ENCODE measurements at places on chromosomes 4 and X.

DNA sequence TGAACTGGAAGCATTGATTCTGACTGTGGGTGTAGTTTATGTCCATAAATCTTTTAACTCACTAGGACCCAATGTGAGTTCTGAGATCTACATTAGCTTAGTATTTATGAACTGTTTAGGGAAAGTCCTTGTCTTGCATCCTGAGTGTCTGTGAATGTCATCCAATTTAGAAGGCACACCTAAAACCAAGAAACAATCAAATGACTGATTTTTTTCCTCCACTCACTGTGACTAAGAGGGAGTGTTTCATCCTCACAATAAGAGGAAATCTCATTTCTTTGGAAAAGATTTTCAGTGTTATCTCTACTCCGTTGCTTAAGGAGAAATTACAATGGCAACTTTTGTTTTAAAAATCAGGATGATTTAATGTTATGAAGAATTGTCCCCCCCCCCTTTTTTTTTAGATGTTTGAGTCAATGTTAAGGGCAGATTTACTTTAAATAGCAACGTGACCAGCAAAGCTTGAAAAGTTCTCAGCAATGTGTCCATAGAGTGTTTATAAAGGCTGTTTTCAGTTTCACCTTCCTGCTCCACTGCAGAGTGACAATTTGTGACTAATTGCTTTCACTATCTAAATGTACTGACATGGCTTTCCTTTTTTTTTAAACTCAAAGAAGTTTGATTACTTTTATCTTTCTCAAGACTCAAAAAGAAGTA is 173.0 kb downstream of the SPCS3 start:
- no peak for DNase-seq

DNA sequence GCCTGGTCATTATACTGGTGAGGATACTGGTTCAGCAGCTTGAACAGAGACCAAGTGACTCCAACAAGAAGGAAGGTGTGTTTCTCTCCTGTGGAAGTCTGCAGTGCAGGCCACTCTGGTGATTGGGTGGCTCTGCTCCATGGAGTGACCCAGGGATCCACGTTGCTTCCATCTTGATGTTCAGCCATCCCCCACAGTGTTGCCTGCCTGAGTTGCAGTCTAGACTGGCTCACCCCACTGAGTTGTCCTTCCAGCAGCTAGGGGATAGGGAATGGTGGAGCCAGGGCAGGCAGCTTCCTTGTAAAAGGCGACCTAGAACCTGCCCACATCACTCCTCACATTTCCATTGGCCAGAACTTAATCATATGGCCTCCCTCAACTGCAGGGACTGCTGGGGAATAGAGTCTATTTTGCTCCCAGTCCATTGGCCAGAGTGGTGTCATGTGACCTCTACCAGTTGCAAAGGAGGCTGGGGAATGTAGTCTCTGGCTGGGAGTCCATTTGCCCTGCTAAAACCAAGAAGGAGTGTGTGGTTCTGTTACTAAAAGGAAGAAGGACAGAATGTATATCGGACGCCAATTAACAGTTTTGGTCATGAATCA is 8.0 kb downstream of the MAN2B2 start:
- DNase-seq = no peak

- no peak for DNase-seq
Observed at GRCh38 chr4:80173401-80173800, 23.9 kb upstream of the PRDM8 start.

GRCh38 chr4:119130365-119131065 is 5.1 kb upstream of the MYOZ2 start:
- DNase-seq = no peak

GRCh38 chr4:124015766-124016165 is 619.2 kb downstream of the SPRY1 start:
- no peak for DNase-seq

DNA sequence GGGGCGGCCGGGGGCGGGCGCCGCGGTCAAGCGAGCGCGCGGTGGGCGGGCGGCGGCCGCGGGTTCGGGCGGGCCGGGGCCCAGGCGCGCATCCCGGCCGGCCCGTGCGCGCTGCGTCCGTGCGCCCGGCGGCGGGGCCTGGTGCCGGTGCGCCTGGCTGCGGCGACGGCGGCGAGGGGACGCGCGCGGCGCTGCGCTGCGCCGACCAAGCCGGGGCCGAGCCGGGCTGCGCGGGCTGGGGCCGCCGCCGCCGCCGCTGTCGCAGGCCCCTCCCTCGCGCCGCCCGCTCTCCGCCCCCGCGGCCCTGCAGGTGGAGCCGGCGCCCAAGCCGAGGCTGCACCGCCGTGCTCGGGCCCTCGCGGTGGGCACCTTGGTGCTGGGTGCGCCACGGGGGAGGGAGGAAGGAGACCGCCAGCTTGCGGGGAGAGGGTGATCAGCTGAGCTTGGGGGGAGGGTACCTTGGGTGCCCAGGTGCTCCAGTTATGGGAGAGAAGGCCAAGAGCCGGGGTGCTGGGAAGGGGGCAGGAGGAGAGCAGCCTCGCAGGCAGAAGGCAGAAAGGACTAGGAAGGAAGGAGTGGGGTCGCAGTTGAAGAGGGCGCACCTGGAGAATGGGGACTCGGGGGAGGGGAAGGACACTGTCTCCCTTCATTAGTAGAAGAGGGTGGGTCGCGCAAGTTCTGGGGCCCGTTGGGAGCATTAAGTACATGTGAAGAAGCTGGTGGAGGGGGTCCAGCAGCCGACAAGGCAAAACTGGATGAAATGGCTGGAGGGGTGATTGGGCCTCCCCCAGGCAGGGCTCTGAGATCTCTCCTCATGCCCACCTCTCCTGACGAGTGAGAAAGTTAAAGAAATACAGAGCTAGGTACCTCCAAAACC is at the start of gene PPP2R2C:
Gene PPP2R2C (minus strand): TSS at position 228 of the 877 bp plus-strand sequence. CDS start 385 bp downstream, outside the sequence.
- DNase-seq = no peak

GRCh38 chr4:134756421-134756820 is 554.8 kb upstream of the PABPC4L start:
- no peak for DNase-seq

- no peak for DNase-seq
Observed at GRCh38 chrX:134883137-134883700, 107.6 kb upstream of the SMIM10 start.

DNA sequence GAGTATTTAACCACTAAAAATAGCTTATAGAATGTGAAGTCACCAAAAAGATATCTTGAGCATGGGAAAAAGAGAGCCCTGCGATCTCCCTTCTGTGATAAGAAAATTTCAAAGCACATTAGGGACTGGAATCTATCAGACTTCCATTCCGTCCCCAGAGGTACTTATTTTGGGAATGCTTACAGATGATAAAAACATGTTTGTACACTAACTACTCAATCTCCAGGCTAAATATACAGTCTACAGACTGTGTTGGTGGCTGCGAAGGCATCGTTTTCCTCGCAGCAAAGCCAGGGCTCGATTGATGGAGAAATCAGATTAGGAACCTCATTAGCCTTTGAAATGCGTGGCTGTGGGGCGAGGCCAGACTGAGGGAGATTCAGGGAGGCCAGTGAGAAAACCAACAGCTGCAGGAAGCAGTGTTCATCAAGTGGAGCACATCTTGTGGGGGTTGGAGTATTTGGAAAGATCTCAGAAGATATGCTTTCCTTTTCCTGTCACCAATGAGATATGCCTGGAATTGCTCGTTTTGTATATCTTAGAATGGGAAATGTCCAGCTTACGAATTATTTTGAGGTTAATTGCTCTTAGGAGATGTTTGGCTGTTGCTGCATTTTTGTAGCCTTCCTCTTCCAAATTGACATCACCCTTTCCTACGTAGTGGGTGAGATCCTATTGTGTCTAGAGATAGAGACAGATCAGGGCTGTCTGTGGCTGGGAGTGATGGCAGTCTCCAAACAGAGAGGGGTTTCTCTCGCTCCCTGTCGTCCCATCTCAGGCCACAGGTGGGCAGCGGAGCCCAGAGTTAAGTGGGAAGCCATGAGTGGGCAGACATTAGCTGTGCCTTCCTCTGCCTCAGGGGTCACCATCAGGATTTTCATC is 224.9 kb upstream of the FAT1 start:
- DNase-seq = no peak

DNA sequence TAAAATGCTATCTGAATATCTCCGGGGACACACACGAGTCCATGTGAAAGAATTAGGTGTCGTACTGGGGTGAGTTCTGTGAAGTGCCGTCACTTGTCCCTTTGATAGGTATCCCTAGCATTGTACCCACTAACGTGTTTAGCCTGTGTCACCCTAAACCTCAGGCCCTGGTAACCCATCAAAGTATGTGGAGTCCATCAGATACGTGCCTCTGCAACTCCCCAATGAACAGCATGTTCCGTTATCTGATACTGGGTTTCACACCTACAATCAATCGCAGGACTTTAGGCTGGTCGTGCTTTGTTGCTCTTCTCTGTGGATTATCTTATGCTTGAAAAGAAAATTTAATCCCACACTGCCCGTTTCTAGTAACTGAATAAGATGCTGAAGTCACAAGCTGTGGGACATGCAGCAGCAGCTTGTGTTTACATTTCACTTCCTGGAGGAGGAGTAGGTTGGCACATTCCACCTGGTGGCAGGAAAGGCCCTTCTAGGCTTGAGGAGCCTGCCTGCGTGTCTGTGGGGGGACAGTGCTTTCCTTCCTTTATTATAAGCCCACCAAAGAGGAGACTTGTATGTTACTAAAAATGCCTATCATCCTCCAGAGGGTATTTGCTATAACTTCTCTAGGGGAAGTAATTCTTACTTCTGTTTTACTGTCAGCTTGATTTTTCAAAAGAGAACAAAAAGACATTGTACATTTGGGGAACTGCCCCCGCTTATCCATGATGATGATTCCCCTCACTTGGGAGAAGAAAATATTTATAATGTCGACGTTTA is 127.2 kb downstream of the FNIP2 start:
- DNase-seq = no peak

- no peak for DNase-seq
Observed at GRCh38 chr4:176545872-176546271, 226.1 kb downstream of the SPCS3 start.

GRCh38 chr4:54659313-54659712 is 1.6 kb downstream of the KIT start:
- DNase-seq = no peak

DNA sequence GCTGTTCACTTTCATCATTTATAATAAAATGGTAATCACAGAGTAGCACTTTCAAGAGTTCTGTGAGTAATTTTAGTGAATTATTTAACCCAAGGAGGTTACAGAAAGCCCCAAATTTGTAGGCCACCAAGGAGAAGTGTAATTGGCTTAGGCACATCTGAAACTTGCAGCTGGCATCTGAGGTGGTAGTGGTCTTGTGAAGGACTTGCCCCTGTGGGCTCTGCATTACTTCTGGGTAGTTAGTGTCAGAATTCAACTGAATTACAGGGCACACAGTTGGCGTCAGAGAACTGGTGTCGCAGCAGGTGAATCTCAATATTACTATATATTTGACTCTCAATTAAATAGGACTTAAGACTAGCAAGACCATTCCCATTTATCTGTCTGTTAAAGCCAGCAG is 36.9 kb downstream of the GPR174 start:
- no peak for DNase-seq

DNA sequence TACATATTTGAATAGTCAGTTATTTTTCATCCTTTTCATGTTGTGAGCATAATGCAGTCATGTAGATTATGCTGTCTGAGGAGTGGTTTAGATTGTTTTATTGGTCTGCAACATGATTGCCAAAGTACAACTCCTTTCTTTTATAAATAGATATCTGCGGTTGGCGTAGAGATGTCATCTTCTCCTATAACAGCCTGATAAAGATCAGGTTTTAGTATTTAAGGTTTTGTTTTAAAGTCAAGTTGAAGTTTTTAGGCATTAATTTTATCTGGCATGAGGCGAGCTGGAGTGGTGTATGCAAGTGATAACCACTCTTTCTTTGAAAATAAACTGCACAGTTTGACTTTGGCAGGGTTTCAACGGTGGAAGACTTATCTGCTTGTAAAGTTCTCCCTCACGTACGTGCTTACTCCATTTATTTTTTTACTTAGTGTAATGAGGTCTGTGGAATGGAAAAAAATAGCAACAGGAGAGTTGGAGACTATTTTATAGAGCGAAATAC is 126.3 kb downstream of the FBXO8 start:
- no peak for DNase-seq
